ENCODE measurements at places on chromosomes 6 and 20.

DNA sequence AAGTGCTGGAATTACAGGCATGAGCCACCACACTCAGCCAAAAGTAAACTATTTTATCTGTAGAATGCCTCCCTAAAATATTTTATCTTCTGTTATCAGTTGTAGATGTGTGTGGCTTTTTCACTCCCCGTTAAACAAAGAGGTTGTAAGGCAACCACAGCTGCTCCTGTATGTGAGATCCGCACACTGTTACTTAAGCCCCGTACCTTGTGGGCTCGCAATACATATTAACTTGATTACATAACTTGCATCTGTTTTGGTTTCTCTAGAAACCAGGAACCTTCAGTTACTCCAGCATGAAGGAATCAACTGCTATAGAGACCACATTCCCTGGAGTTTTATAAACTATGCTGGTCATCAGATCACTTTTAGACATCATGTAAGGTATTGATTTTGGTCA is 420.1 kb upstream of the SLC35B3 start:
- no peak for DNase-seq

- no peak for DNase-seq
These were observed 236.1 kb downstream of the BMP2 start for GRCh38 chr20:7003598-7003997.

GRCh38 chr20:47466213-47466612 is 35.5 kb upstream of the NCOA3 start:
- DNase-seq = no peak

DNA sequence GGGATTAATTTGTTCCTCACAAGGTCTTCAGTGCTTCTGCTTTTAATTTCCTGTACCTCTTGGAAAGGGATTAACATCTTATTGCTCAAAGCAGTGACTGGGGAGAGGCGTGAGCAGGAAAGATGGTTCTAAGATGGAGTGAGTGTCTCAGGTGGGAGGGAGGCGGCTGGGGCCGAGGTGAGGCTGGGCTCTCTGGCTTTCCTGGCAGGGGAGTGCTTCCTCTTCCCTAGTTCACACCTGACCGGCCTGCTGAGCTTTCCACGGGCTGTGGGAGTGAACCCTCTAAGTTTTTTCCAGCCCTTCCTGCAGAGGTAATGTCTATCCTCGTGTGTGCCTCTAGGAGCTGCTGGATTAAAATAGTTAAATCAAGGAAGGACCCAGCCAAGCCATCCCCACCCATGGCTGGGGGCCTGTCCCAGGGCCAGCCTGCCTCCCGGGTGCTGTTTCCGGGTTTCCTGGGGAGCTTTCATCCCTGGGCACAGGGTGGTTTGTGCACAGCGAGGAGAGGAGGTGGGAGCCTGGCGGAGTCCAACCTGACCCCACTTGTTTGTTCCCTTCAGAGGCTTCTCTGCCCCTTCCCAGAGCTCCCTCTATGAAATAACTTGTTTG is 179.1 kb downstream of the TFAP2C start:
- no peak for DNase-seq

GRCh38 chr20:44180814-44181213 is 6.2 kb downstream of the JPH2 start:
- DNase-seq = no peak

DNA sequence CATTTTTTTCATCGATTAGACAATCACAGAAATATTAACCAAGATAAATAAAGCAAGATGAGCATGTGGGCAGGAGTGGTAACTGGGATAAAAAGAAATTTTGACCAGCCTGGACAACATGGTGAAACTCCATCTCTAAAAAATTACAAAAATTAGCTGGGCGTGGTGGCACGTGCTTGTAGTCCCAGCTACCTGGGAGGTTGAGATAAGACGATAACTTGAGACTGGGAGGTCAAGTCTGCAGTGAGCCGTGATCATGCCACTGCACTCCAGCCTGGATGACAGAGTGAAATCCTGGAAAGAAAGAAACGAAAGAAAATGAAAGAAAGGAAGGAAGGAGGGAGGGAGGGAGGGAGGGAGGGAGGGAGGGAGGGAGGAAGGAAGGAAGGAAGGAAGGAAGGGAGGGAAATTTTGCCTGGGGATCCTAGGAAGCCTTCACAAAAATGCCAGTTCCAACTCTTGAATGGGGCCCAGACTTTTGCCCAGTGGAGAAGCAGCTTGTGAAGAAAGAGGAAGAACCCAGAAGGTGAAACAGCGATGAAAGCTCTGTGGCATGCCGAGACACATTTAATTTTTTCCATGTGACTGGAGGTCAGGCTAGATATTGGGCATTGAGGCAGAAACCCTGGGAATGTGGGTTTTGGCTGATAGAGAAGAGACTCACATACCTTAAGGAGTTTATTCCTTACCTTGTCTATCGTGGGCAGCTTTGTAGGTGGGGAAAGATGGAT is 20.3 kb downstream of the CCDC170 start:
- no peak for DNase-seq

DNA sequence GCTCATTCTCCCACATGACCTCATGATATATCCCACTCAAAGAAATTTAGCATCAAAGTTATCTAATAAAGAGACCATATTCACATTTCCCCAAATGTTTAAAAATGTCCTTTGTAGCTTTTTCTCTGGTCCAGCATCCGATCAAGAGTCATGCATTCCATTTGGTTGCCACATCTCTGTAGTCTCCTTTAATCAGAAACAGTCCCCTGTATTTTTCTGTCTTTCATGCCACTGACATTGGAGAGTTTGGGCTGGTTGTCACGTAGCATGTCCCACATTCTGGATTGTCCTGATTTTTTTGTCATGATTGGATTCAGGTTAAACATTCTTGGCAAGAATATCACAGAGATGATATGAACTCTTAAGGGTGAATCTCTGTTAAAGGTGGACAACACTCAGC is 55.7 kb downstream of the SNX5 start:
- no peak for DNase-seq

GRCh38 chr6:45613656-45614055 is 235.9 kb upstream of the SUPT3H start:
- no peak for DNase-seq

GRCh38 chr6:30898750-30899360 is 9.2 kb upstream of the GTF2H4 start:
- no peak for DNase-seq

DNA sequence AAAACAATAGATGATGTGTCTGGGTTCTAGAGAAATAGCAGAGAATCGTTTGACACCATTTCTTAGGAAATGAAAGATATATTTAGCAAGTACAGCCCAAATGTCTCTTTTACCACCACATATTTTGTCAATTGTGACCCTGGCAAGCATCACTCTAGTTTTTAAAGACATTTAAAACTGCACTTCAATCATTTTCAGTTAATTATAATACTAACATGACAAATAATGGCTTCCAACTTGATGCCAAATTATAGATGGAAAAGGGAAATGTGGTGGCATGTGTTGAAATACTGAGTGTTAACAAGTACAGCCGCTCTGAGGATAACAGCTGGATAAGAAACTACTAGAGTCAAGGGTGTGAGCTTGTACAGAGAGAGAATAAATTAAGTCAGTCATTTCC is 648.9 kb downstream of the FRK start:
- no peak for DNase-seq

DNA sequence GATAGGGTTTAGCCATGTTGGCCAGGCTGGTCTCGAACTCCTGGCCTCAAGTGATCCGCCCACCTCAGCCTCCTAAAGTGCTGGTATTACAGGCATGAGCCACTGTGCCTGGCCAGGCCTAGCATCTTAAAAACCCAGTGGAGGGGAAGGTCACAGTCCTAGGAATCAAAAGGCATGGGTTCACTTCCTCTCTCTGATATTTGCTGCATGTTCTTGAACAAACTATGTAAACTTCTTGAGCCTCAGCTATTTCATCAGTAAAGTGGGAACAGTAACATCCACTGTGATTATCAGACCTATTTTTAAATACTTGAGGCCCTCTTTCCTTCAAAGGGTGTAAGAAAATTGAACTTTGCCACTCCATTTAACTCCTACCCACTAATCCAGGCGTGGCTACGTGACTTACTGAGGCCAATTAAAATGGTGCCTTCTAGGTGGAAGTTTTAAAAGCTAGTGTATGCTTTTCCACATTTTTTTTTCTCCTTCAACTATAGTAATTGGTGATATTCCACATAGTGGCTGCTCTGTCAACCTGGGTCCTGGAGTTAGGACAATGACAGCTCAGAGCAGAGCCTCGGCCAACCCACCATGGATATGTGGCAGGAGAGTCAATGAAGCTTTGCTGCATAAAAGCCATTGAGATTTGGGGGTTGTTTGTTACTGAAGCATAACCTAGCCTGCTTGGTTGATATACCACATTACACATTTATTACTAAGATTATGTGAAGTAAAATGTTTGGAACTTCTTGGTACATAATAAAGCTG is 32.2 kb upstream of the IER3 start:
- DNase-seq = no peak

DNA sequence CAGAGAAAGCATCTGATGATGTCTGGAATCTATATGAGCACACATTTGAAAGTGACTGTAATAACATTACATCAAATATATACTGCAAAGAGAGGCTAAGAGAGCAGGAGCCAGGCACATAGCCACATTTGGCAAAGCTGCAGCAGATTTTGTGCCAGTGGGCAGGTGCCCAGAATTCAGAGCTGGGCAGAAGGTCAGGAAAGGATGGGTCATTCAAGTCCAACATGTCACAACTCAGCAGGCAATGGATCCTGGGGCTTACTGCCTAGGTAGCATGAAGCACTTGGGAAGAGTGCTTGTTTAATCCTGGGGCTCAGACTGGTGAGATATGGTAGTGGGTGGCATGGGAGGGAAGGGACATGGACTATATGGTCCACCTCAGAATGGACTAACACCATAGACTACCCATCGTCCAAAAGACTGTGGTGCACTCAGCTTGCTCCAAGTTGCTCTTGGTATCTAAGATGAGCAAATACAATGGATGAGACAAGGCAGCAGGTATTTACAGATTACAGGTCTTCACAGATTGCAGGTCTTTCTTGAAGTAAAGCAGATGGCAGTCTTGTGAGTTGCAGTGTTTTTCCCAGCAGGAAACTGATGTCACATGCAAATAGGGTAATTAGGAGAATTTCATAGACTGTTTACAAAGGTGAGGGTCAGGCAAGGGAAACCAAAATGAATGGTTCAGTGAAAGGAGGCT is 31.2 kb upstream of the SHLD1 start:
- no peak for DNase-seq

- no peak for DNase-seq
These were observed 32.4 kb downstream of the TRAF3IP2 start for GRCh38 chr6:111573131-111573883.

- no peak for DNase-seq
These were observed 37.3 kb downstream of the GNAS-AS1 start for GRCh38 chr20:58813369-58813768.

GRCh38 chr6:122775975-122776374 is 3.5 kb upstream of the FABP7 start:
- no peak for DNase-seq

- DNase-seq = no peak
These were observed 32.2 kb upstream of the ERVFRD-1 start for GRCh38 chr6:11143394-11144371.

All from NCI-H345 (cell line).